CD4-positive, CD25-positive, alpha-beta regulatory T cell (primary cell): ENCODE measurements at places on chromosomes 7 and 10.
A peak's percentile ranks its signal among the peaks of the same experiment; 100 is the strongest.

- DNase-seq, result no peak
Measured at GRCh38 chr10:103716206-103717160, 138.9 kb downstream of the SH3PXD2A start.

DNA sequence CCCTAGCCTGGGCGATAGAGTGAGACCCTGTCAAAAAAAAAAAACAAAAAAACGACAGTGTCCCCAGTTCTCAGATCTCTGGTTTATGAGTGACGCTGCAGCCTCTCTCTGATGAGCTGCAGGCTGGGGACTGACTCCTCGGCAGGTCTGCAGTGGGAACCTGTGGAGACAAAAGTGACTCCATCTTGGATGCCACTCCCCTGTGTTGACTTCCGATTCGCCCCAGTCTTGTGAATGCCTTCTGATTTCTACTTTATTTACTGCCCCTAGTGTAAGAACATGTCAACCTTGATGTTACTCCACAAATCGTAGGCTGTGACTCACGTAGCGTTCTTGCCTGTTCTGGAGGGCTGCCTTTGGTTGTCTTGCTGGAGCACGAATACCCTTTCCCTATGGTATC lies 6.2 kb downstream of the TACR2 start:
- no peak for DNase-seq

GRCh38 chr10:98382691-98383101 lies 32.3 kb downstream of the PYROXD2 start:
- no peak for DNase-seq

DNA sequence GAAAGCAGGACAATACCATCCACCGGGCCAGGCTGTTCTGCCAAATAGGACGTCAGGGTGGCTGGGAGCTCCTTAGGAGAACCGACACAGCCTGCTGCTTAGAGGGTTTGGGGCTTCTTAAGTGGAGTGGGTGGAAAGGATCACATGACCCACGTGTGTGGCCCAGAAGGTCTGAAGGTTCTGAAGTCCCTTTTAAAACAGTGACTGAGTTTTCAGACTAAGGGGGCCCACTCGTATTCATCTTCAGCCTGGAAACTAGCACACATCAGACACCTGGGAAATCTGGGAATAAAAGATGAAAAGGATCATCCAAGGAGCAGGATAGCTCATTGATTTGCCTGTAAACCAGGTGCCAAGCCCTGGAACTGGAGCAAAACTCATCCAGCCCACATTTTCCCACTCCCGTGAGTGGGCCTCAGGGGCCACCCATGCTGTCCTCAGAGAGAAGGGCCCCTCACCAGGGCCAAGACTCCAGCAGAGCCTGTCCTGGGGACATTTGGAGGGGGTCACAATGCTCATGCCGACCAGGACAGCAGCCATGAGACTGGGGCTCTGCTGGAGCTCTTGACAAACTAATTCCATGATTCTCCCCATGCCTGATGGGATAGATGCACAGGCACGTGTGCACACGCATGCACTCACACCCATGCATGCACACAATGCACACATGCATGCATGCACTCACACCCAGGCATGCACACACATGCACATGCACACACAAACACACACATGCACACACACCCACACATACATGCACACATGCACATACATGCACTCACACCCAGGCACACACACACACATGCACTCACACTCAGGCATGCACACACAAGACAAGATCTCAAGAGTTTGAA lies 168.8 kb upstream of the PPP2R2D start:
- no peak for DNase-seq

DNA sequence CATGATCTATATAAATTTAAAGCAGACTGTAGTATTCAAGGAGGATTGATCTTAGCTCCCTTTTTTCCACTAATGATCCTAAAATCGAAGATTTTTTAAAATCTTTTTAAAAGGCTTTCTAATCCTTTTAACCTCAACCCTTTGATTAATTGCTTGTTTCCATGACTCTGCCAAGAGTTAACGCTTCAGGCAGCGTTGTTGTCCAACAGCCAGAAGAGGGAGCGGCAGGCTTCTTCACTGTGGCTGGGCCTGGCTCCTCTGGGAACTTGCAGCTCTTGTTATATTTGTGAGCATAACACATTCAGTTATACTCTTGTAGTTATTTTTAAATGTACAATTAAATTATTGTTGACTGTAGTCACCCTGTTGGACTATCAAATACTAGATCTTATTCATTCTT lies 26.3 kb downstream of the CRCP start:
- no peak for DNase-seq

GRCh38 chr10:74949034-74949832 lies 122.8 kb downstream of the KAT6B start:
- DNase-seq, result peak; percentile 26

GRCh38 chr10:3502673-3503072 lies 282.3 kb downstream of the KLF6 start:
- DNase-seq, result no peak

DNA sequence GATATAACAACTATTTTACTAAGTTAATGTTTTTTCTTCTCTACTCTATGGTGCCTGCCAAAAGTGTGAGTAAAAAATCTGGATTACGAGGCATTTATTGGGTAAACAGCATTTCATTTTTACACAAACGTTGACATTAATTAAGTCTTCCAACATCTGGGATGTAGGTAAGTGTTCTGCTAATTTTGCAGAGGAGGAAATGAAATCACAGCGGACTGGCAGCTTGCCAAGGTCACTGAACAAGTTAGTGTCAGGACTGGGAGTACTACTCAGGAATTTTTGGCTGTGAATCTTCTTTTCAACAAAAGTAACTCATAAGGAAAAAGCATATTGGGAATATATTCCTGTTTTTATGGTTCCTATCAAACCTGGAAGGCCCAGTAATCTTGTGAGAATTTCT lies 612.1 kb upstream of the FZD8 start:
- no peak for DNase-seq

DNA sequence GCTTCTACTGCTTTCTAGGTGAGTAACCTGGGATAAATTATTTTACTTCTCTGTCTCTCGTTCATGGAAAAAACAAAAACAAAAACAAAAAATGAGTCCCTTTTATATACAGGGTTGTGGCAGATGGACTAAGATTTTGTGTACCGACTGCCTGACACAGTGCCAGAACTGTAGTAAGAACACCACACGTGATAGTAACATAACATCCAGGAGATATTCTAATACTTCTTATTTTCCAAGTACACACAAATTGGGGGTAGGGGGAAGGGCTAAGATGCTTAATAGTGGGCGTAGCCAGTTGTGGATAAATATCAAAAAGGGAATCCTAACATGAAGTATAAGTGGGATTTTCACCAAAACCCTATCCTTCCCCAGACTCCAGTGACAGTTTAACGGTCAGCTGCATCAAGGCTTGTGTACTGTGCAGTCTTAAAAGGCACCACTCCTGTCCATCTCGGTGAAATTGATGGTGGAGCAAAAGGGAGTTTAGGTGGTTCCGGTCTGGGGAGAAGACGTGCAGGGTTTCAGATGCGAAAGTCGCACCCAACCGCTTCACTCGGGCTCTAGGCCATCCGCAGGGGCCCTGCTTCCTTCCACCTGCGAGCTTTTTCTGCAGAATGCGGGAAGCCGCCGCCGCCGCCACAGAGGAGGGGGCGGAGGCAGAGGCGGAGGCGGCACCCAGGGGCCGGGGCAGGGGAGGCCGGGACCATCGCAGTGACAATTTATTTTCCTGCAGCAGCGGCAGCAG lies at the start of gene STAMBPL1:
STAMBPL1 (plus strand) TSS at position 712 of the 748 bp plus-strand sequence. CDS start 21,464 bp downstream, outside the sequence.
- peak; percentile 76 for DNase-seq

GRCh38 chr7:50940621-50941020 lies 157.9 kb upstream of the GRB10 start:
- DNase-seq, result no peak

- no peak for DNase-seq
Measured at GRCh38 chr10:111128331-111129180, 51.7 kb downstream of the ADRA2A start.

GRCh38 chr7:123679614-123680013 lies 23.9 kb downstream of the LMOD2 start:
- no peak for DNase-seq

- no peak for DNase-seq
Measured at GRCh38 chr10:120365872-120366271, 91.2 kb upstream of the PLPP4 start.

GRCh38 chr7:2602406-2603043 lies 29.3 kb upstream of the TTYH3 start:
- no peak for DNase-seq

DNA sequence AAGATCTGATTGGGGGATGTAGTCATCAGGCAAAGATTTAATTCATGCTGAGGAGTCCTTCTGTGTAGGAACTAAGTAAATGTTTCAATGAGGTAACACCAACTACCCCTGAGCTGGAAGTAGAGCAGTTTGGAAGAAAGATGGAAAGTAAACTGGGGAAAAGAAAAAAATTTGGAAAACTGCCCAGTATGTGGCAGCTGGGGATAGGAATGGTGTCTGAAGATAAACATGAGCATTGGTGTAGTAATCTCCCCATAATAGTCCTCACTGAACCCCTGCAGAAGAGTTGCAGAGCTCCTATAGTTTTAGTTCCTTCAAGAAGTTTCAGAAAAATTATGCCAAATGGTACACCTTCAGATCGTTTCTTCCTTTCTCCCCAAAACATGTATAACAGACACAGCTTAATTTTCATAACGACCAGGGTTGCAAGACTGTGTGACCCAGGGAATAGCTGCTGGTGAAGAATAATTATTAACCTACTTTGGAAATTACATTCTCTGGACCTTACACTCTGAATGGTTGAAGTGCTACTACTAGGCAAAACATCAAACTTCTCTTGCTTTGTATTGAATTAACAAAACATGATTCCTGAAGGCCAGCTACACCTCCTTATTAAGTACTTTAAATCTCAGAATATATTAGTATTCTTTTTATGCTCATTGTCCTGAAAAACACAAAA lies 446.4 kb upstream of the NRG3 start:
- DNase-seq, result no peak

- DNase-seq, result no peak
Measured at GRCh38 chr10:43867667-43868565, 219.2 kb upstream of the ZNF32 start.

GRCh38 chr7:111242141-111242755 lies 151.3 kb downstream of the LRRN3 start:
- DNase-seq, result no peak

- DNase-seq, result no peak
Measured at GRCh38 chr7:149811221-149811620, 27.0 kb upstream of the ZNF862 start.
